Heart right ventricle (tissue), 16 donors: ENCODE measurements at places on chromosomes 2 and 18. TPM values are rescaled to one million over a fixed set of nuclear protein-coding genes. Genes with fewer than 3 reads are reported as not detected.

GPR155 gene
- total RNA-seq, result 15.9 TPM

ALPG gene
- not detected for total RNA-seq

FN1 gene
- total RNA-seq, result 154 TPM

GPAT2 gene
- total RNA-seq, result 3.3 TPM

SNORC gene
- total RNA-seq, result 1.3 TPM

TANK gene
- total RNA-seq, result 34.3 TPM

HAT1 gene
- total RNA-seq, result 36.9 TPM

- DNase-seq, result no peak
Observed at GRCh38 chr2:28906376-28906775, 11.9 kb downstream of the WDR43 start.

DNA sequence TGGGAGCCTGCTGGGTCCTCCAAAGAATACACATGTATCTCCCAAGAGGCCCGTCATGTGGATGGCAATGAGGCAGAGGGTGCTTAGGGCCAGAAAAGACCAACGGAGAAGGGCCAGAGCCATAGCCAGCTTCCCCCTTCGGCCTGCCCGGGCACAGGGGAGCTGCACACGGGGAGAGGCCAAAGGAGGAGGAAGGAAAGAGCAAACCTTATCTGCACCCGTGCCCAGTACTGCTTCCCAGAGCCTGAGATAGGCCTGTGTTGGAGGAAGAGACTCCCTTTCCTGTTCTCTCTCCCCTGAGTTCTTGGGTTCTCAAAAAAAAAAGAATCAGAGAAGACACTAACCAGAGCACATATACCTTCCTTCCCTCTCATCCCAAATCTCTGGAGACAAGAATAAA lies 250.3 kb downstream of the ANAPC1 start:
- DNase-seq, result no peak

- DNase-seq, result no peak
Observed at GRCh38 chr2:151189125-151189524, 72.5 kb downstream of the RBM43 start.

GRCh38 chr2:176613323-176613987 lies 344.2 kb downstream of the MTX2 start:
- DNase-seq, result no peak

- peak; percentile 37 for DNase-seq
Observed at GRCh38 chr18:48742706-48743475, 204.1 kb downstream of the CTIF start.

DNA sequence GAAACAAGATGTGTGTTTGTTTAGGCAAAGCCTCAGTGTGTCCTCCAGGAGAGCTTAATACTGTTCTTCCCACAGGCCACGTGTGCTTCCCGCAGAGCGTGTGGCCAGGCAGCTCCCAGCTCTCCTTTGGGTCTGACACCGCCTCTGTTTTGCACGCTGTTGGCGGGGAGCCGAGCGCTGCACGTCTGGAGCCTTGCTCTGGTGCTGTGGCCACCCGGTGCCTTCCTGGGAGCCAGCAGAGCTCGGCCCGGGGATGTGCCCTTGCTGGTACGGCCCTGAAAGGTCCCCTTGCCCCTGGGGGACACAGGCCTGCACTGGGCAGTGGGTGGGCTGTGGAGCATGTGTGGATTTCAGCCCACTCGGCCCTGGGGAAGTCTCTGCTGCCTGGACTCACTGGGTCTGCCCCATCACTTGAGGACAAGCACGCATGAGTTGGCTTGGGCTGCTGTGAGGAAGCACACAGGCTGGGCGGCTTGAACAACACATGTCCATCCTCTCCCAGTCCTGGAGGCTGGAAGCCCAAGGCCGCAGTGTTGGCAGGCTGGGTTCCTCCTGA lies 160.7 kb upstream of the HDAC4 start:
- DNase-seq, result no peak

GRCh38 chr2:15120631-15121030 lies 440.5 kb downstream of the NBAS start:
- no peak for DNase-seq

DNA sequence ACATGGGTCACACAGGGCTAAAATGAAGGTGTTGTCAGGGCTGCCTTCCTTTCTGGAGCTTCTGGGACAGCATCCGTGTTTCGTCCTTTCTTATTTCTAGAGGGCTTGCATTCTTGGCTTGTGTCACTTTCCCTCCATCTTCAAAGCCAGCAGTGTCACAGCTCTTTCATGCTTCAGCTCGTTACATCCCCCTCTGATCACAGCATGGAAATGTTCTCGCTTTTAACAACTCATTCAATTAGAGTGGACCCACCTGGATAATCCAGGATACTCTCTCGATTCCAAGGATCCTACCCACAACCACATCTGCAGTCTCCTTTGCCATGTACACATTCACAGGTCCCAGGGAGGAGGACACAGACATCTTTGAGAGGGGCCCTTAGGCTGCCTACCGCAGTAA lies 316.2 kb upstream of the FIGN start:
- no peak for DNase-seq

DNA sequence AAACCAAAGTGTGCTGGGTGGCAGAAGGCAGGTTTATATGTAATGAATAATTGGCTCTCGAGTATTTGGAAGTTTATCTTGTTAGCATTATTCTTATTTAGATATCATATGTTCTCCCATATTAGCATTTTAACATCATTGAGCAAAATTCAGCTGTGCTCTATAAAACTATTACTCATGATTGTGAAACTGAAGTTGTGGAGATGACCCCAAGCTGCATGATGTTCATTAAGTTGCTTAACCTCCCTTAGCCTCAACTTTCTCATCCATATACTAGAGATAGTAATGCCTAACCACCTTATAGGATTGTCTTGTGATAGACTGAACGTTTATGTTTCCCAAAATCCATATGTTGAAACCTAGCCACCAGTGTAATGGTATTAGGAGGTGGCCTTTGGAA lies 346.3 kb downstream of the SATB2 start:
- no peak for DNase-seq

GRCh38 chr18:4106407-4107033 lies 348.6 kb downstream of the DLGAP1 start:
- DNase-seq, result peak; percentile 47

GRCh38 chr2:95208106-95208505 lies 785 bp downstream of the ZNF892 start:
- no peak for DNase-seq

DNA sequence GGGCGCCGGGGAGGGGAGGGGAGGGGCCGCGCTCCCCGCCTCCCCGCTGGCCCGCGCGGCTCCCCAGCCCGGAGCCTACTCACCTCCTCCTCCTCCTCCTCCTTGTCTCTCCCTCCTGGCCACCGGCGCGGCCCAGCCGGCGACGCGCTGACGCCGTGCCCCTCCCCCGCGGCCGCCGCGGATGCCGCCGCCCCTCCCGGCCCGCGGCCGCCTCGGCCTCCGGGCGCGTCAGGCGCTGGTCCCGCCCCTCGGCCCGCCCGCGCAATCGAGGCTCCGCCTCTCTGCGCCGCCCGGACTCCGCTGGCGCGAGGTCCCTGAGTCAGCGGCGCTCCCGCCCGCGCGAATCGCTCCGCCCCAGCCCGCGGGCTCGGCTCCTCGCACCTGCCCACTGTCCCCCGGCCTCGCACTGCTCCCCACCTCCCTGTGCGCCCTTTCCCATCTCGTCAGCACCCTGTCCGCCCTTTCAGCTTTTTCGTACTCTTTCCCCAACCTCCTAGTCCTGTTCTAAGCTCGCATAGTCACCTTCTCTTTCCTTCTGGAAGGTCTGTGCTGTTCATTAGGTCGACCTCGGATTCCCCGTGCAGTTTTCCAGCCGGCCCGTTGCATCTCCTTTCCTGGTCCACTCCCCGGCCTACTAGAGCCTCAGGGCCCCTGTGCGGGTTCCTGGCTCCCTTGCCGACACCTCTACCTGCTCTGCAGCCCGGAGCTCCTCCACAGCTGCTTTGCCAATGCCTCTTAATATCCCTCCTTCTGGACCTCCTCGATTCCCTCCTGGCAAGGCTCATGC lies 187.4 kb downstream of the ZEB2 start:
- peak; percentile 90 for DNase-seq

- no peak for DNase-seq
Observed at GRCh38 chr18:52750995-52751394, 411.0 kb downstream of the DCC start.

- no peak for DNase-seq
Observed at GRCh38 chr2:29477186-29477585, 362.0 kb downstream of the CLIP4 start.

DNA sequence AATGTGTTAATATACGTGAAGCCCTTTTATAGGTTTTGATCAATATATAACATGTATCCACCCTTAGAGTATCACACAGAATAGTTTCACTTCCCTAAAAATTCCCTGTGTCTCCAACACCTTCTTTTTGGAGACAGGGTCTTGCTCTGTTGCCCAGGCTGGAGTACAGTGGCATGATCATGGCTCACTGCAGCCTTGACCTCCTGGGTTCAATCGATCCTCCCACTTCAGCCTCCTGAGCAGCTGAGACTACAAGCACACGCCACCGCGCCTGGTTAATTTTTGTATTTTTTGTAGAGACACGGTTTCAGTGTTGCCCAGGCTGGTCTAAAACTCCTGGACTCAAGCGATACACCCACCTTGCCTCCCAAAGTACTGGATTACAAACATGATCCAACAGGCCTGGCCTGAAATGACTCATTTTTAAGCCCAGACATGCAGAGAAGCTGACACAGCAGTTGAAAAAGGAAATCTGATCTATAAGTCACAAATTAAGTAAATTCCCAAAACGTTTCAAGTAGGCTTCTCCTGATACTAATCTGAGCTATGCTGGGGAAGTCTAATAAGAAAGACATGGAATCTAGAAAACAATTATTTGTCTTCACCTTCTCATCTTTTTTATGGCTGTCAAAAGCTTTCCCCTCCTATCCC lies 2.9 kb downstream of the DUSP11 start:
- no peak for DNase-seq

DNA sequence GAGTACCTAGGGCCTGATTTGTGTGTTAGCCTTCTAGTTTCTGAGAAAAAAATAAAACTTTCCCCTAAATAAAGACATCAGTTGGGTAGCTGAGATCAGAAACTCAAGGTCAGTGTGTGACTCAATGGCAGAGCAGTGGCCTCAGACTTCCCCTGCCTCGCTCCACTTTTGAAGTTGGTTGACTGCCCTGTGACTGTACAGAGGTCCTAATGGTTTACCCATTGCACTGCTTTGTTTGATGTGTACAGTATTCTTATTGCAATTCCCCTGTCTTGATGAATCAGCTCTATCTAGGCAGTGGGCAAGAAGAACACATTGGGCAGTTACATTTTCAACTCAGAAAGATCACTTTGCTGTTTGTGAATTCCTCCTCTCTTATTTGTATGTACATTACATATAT lies 315.7 kb downstream of the KCNS3 start:
- no peak for DNase-seq

DNA sequence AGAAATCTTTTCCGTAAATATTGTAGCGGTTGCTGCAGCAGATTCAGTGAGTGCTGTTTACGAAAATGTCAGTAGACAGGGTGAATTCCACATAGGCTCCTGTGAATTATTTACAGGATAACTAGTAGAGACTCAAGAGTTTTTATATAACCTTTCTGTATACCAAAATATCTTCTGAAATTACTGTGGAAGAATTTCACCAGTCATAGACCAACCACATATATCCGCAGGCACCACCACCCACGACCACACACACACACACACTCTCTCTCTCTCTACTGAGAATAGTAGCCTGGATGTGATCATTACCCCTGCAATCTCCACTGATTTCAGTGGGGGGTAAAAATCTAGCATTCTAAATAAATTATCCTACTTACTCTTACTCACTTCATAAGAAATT lies 341.8 kb downstream of the RBM43 start:
- no peak for DNase-seq

DNA sequence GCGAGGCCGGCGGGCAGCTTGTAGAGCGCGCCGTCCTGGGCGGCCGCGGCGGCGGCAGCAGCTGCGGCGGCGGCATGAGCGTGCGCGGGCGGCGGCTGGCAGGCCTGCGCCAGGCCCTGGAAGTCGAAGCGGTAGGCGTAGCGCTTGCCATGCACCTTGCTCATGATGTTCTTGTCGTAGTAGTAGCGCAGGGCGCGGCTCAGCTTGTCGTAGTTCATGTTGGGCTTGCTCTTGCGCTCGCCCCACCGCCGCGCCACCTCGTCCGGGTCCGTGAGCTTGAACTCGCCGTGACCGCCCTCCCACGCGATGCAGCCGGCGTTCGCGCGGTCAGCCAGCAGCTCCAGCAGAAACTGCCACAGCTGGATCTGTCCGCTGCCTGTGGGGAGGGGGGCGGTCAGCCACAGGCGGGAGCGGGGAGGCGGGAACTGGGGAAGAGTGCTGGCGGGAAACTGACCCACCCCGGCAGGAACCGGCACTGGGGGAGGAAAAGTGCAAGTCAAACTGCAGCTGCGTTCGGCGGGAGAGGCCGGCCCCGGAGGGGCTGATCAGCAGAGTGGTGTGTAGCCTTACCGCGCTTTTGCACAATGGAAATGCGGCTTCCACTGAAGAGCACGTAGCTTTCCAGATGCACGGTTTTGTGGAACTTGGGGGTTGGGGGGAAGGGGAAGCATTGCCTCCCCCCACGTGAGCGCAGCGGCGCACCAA lies 3.0 kb downstream of the FEV start:
- DNase-seq, result no peak

- no peak for DNase-seq
Observed at GRCh38 chr2:145753966-145754365, 1234.0 kb upstream of the ZEB2 start.

DNA sequence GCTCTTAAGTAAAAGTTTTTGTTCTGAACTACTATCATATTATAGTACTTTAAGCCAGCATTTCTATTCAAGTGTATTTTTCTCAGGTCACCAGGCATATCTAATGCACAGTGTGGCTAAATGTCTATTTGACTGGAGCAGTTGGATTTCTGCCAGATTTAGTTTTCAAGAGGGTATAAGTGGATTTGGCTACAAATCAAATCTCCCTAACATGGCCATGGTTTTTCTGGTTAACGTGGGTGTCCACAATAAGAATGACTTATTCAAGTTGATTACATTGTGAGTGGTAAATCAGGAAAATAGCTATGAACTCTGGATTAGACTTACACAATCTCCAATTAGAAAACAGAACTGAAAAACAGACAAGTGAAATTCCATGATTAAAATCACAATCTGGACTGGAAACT lies 5.7 kb upstream of the CHN1 start:
- DNase-seq, result no peak

DNA sequence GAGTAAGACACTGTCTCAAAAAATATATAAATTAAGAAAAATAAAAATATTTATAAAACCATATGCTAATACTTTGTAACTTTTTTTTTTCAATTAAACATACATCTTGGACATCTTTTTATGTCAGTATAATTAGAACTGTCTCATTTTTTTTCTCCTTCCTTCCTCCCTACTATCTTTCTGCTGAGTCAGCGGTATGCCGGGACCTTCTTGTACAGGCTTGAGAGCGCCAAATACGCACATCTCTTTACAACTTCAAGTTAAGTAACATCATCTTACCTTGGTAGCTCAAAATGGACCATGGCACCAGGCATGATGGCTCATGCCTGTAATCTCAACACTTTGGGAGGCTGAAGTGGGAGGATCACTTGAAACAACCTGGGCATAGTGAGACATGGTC lies 153.4 kb downstream of the FAM161A start:
- DNase-seq, result no peak

GRCh38 chr18:48333563-48333962 lies 75.6 kb downstream of the ZBTB7C start:
- DNase-seq, result no peak

- no peak for DNase-seq
Observed at GRCh38 chr2:141195087-141195486, 935.7 kb downstream of the LRP1B start.

GRCh38 chr18:76388261-76388660 lies 106.8 kb downstream of the ZNF516 start:
- DNase-seq, result no peak

- DNase-seq, result peak; percentile 60
Observed at GRCh38 chr2:196160101-196160500, 11.3 kb downstream of the STK17B start.
